ENCODE measurements at places on chromosomes 3 and 15.

- no peak for DNase-seq
Measured at GRCh38 chr3:52881871-52882270, 15.5 kb downstream of the STIMATE start.

DNA sequence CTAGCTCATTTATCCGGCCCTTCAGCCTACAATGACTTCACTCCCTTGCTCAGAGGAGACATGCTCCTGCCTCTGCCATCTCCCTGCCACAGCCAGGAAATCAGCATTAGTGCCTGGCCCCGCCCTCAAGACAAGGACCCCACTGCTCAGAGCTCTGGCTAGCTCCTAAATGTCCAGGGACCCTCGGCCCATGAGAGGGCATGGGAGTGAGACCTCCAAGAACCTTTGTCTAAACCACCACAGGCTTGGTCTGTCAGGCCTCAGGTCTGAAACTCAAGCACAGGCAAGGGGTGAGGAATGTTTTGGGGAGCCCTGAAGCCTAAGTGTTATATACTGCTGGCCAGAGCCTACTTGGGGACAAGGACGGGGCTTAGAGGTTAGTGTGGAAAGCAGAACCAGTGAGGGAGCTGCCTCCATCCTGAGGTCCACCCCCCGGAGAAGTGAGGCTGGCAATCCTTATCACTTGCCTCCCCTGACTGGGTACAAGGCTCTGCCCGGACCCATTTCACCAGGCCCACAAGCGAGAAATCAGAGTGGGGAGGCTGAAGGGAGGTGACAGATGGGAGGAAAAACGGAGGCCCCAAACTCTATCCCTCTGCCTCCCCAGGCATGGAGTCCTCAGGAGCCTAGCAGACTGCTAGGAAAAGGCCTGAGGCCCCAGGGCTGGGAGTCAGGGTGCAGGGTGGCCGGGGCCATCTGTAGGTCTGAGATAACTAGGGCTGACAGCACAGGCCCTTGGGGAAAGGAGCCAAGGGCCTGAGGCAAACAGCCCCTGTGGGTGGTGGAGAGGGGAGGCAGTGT, 18.8 kb downstream of the SHF start:
- no peak for DNase-seq

- peak; percentile 88 for DNase-seq
Measured at GRCh38 chr15:32717426-32718226, at the start of gene GREM1. GREM1 (plus strand) TSS chr15:32718004; CDS start chr15:32730691, 12,687 bp downstream.

- DNase-seq = no peak
Measured at GRCh38 chr3:38528457-38528856, 32.3 kb downstream of the EXOG start.

- no peak for DNase-seq
Measured at GRCh38 chr3:193819117-193820010, 226.4 kb downstream of the OPA1 start.

DNA sequence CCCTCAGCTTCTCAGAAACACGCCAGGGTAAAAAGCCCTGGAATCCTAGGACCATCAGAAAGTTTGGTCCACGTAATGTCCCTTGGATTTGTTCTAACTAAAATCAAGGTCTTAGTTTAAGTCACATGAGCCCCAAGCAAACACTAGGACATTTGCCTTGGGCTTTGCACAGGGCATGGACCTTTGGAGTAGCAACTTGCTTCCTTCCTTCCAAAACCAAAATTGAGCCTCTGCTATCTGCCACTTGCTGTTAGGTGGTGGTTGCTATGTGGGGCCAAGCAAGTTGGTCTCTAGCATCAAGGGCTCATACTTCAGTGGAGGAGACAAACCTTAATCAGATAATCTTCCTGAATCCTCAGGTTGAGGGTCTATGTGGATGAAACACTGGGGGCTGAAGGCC, 4.0 kb upstream of the DAG1 start:
- DNase-seq = no peak

Data from AG08395 (cell line).